ENCODE measurements at places on chromosomes 7 and 10. TPM values are rescaled to one million over a fixed set of nuclear protein-coding genes. Genes with fewer than 3 reads are reported as not detected.

Gene KIF20B
- total RNA-seq: 12.0 TPM

Gene MGAM2
- total RNA-seq: 2.7 TPM

Gene TAS2R39
- total RNA-seq: not detected

Gene SCRN1
- 78.0 TPM for total RNA-seq

Gene ZWINT
- total RNA-seq: 36.7 TPM

Gene SPDYE3
- 2.8 TPM for total RNA-seq

Gene RINT1
- 29.4 TPM for total RNA-seq

Gene ZNF425
- total RNA-seq: 4.3 TPM

Gene AFAP1L2
- 4.0 TPM for total RNA-seq

Gene NUPR2
- total RNA-seq: 171 TPM

Gene PAX4
- 0.50 TPM for total RNA-seq

Gene FAM25G
- total RNA-seq: 8.3 TPM

Gene FKBP6
- total RNA-seq: 45.4 TPM

Gene PRKG1
- total RNA-seq: 15.3 TPM

Gene PDSS1
- total RNA-seq: 8.9 TPM

Gene PKD2L1
- 1.6 TPM for total RNA-seq

Gene C10orf62
- total RNA-seq: 373 TPM

Gene STAG3
- 224 TPM for total RNA-seq

Gene FOXI2
- 0.74 TPM for total RNA-seq

Data from testis (tissue), 5 donors.